ENCODE measurements at places on chromosomes 2 and 18.

- no peak for DNase-seq
Measured at GRCh38 chr18:59701272-59701671, 4.0 kb upstream of the CCBE1 start.

GRCh38 chr18:27428120-27428519, 243.0 kb upstream of the CHST9 start:
- no peak for DNase-seq

DNA sequence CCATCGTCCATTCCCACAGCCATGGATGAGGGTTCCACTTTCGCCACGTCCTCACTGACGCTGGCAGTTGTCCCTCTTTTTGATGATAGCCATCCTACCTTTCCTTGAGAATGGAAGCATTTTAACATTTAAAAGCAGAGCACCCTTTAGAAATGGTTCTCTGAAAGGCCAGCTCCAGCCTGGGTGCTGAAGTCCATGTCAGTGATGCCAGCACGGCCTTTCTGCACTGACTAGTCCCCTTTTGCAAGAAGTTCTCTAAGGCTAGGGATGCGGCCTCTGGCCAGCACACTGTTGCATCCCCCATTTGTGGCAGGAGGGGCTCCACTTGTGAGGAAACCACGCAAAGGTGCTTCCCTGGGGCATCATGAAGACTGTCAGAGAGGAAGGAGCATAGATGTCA, 203.5 kb downstream of the MGAT5 start:
- no peak for DNase-seq

DNA sequence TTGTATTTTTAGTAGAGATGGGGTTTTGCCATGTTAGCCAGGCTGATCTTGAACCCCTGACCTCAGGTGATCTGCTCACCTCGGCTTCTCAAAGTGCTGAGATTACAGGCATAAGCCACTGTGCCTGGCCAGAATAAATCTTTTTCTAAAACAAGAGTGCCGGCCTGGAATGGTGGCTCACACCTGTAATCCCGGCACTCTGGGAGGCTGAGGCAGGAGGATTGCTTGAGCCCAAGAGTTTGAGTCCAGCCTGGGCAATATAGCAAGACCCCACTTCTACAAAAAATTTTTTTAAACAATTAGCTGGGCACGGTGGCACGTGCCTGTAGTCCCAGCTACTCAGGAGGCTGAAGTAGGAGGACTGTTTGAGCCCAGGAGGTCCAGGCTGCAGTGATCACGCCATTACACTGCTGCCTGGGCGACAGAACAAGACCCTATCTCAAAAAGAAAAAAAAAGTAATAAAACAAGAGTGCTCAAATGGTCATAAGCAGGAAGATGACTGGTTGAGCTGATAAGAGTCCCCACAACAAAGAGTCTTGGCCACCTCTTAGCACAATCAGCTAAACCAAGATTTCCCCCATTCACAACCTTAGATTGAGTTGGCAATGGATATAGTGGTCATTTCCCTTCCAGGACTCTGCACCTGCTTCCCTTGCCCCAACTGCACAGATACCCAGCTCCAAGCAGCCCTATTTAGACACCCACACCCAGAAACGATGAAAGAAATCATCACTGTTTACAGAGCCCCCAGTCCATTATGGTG, 5.8 kb upstream of the UCN start:
- no peak for DNase-seq

GRCh38 chr2:78890935-78891334, 134.6 kb upstream of the REG3G start:
- DNase-seq = no peak
